Trophoblast cell (in vitro differentiated cells and primary cell): ENCODE measurements at places on chromosomes 7 and 10.

DNA sequence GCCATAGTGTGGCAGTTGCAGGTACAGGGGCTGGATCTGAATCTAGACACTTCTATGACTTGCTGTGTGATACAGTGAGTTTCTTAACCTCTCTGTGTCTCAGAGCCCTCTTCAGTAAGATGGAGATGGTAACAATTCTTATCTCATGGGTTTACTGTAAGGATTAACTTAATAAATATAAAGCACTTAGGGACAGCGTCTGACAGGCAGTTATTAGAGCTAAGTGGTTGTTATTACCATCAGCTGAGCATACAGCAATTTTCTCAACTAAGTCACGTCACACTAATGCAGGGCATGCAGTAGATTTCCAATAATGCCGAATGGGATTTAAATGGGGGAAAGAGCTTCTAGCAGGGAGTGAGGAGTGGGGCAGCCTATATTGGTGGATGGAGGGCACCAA lies 162.6 kb downstream of the SH2D4B start:
- no peak for DNase-seq

GRCh38 chr7:142442396-142442795 lies 184.5 kb upstream of the PRSS58 start:
- DNase-seq = no peak

- no peak for DNase-seq
These were observed 41.7 kb downstream of the TNPO3 start for GRCh38 chr7:129013048-129013724.

DNA sequence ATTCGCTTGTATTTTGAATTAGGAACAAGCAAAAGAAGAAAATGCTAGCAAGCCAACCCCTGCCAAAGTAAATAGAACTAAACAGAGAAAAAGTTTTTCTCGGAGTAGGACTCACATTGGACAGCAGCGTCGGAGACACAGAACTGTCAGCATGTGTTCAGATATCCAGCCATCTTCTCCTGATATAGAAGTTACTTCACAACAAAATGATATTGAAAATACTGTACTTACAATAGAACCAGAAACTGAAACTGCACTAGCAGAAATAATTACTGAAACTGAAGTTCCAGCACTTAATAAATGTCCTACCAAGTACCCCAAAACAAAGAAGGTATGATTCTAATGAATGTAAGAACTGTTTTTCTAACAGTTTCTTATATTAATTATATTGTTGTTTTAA lies 87.9 kb downstream of the KMT2E start:
- no peak for DNase-seq

- DNase-seq = no peak
These were observed 210.0 kb upstream of the PPP2R2D start for GRCh38 chr10:131690805-131691239.

GRCh38 chr7:76231583-76231982 lies 29.9 kb downstream of the SRRM3 start:
- DNase-seq = no peak

GRCh38 chr7:132872034-132872433 lies 209.9 kb downstream of the CHCHD3 start:
- no peak for DNase-seq

DNA sequence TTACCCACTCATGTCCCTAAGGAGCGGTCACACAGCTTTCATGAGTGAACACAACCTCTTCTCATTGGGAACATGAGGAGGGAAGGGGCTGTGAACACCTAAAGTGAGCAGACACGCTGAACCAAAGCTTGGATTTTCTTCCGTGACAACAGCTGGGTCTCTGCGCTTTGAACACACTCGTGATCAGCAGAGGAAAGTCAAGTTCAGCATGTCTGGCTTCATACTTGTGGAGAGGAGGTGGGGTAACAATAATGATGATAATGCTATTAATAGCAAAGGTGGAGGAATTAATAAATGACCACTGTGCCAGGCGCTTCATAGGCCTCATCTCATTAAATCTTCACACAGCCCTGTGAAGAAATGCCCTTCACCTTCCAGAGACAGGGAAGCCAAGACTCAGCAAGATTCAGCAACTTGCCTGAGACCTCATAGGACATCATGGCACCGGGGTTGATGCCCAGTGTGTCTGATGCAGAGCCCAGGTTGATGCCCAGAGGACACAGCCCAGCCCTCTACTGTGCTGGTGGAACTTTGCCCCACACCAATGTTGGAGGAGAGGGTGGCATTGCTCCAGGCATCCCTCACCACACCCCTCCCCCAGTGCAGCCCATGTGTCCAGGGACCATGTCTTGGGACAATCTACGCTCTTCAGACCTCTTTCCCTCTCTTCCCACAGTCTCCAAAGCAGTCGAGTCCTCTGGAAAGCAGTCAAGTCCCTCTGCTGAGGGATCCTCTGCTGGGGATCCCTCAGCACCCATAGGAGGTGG lies 40.6 kb downstream of the GSDME start:
- no peak for DNase-seq

- DNase-seq = no peak
These were observed 16.5 kb upstream of the FXYD4 start for GRCh38 chr10:43354879-43355380.

DNA sequence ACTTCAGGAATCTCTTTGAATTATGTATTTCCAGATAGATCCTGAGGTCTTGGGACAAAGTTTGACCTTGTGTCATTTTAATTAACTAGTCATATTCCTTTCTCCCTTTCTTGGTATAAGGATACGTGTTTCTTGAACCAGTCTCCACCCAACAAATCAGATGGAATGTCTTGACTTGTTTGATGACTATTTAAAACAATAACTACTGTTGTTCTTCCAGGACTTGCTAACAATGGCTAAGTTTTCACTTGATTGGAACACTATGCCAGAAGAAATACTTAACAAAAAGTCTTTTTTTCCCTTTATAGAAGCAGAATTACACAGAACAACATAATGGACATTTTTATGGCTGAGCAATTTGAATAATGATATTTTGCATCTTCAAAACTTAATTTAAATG lies 43.0 kb upstream of the WIPF3 start:
- DNase-seq = no peak

DNA sequence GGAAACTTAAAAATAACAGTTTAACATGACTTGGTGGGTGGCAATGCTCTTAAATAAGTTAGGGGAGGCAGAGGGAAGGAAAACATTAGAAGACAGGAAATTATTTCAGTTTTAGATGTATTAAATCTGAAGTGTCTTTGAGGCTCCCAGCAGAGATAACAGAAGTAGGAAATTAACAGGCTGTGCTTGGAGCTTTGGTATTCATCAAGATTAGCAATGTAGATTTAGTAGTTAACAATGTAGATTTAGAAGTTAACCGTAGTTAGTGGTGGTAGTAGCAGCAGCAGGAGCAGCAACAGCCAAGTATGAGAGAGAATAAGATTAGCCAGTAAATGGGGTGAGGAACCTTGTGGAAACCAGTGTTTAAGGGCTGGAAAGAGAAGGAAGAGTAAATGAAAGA lies 48.7 kb upstream of the UBN2 start:
- no peak for DNase-seq

DNA sequence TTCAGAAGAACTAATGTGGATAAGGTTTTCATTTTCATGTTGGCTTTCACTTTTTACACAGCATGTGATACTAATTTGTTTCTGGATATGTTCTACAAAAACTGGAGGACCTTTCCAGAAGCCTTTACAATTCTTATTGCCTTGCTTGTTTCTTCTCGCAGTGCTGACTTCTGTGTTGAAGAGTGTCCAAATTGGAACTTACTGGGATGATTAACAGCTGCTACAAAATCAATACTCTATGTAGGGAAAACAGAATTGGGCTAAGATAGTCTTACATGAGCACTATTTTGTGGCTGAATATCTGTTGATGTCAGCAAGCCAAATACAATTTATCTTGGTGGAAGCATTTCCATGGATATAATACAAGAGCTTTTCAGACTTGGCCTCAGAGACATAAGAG lies 351.2 kb downstream of the DGKB start:
- DNase-seq = no peak

DNA sequence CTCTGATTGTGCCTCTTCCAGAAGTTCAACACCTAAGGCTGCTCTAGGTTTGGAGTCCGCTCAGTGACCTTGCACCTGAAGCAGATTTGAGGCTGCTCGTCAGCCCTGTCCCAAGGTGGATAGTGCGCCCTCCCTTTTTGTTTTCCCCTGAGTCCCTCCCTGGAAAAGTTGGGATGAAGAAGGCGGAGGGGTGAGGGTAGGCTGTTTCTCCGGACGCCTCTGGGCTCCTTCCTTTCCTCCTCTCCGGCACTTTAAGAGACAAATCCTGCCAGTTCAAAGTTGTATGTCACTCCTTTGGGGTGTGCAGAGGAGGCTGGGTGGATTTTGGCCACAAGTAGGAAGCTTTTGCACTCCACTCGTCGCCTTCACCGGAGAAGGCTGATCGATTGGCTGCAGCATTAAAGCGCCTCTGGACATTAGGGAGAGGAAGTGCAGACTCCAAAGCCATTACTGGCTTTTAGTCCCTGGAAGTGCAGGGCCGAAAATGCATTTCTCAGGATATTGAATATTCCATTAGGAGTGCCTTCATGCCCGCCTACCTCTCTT lies 81.9 kb upstream of the PRKG1 start:
- no peak for DNase-seq

- DNase-seq = no peak
These were observed 130.3 kb upstream of the MINDY3 start for GRCh38 chr10:15990535-15991129.

GRCh38 chr7:104650991-104651640 lies 322.7 kb downstream of the LHFPL3 start:
- DNase-seq = no peak

DNA sequence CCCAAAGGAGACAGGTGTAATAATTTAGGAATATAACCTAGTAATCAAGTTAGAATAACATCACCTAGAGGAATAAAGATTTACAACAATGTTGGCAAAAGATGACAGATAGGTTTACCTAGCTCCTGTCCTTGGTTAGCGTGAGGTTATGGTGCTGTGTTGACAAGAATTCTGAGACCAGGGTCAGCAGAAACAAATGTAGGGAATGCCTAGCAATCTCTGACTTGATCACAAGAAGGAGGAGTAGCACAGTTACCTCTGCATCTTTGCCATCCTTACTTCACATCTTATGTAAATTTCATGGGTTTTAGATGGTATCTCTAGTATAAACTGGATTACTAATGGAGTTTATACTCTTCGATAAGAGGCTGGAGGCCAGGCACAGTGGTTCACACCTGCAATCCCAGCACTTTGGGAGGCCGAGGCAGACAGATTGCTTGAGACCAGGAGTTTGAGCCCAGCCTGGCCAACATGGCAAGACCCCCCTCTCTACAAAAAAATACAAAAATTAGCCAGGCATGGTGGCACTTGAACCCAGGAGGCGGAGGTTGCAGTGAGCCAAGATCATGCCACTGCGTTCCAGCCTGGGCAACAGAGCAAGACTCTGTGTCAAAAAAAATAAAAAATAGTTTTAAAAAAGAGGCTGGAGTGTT lies 37.1 kb downstream of the REEP3 start:
- DNase-seq = no peak

GRCh38 chr10:7206412-7207100 lies 204.3 kb downstream of the SFMBT2 start:
- no peak for DNase-seq

DNA sequence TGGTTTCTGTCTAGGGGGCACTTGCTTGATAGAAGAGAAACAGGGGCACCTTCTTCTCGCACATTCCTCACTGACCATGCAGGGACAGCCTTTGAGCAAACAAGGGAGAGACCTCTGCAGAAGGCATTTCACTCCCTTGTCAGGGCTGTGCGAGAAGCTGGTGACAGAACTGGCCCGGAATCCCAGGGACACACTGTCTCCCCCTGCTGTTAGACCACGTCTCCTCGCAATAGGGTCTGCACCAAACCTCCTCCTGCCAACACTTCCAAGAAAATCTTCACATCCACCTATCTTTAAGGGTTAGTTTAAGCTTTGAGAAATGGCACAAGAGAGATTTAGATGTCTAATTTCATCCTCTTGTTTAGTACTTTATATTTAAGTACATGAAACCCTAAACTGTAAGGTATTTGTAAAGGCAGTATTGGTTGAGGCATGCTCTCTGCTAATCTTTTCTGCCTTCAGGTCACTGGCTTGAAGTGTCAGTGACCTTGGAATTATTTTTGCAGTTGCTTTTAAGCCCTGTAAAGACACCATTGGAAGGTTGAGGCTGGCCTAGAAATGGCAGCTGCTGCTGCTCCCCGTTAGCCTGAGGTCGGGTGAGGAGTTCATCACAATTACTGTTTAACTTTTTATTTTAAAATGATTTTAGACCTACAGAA lies 37.0 kb downstream of the RBM20 start:
- DNase-seq = peak; percentile 61

DNA sequence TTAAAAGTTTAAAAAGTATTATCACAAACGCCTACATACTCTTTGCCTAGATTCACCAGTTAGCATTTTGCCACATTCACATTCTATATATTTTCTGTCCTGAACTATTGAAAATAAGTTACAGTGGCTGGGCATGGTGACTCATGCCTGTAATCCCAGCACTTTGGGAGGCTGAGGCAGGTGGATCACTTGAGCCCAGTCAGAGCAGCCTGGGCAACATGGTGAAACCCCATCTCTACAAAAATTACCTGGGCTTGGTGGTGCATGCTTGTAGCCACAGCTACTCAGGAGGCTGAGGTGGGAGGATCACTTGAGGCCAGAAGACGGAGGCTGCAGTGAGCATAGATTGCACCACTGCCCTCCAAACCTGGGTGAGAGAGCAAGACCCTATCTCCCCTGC lies 5.3 kb downstream of the ARPC1A start:
- DNase-seq = no peak

GRCh38 chr7:148382596-148382995 lies 208.0 kb upstream of the C7orf33 start:
- DNase-seq = no peak

DNA sequence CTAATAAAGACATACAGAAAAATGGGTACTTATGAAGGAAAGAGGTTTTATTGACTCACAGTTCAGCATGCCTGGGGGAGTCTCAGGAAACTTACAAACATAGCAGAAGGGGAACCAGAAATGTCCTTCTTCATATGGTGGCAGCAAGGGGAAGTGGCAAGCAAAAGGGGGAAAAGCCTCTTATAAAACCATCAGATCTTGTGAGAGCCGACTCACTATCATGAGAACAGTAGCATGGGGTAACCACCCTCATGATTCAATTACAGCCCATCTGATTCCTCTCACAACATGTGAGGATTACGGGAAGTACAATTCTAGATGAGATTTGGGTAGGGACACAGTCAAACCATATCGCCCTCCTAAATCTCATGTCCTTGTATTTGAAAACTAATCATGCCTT lies 1305.4 kb upstream of the SORCS1 start:
- DNase-seq = no peak

- no peak for DNase-seq
These were observed 363.5 kb upstream of the NUPR2 start for GRCh38 chr7:56479748-56480147.

DNA sequence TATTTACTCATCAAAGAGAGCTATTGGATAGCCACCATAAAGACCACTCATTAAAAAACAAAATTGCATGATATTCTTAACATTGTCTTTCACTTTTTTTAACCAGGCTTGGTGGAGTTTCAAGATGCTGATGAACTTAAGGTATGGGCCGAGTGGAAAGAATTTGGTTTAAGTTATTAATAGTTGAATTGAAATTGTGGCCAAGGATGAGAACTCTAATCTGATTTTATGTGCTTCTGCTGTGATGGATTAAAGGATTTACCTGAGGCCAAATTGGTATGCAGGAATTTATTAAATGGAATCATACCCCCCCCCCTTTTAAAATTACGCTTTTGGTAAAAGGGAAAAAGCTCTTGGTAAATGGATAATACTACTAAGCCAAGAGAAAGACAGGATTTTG lies 33.8 kb upstream of the TOMM7 start:
- DNase-seq = no peak
